ENCODE measurements at places on chromosomes 13 and 19.

GRCh38 chr13:93172109-93172508 lies 54.5 kb upstream of the GPC6 start:
- DNase-seq: no peak

GRCh38 chr13:95698047-95698749 lies 21.3 kb downstream of the DNAJC3 start:
- no peak for DNase-seq

GRCh38 chr13:35159041-35159440 lies 217.0 kb downstream of the NBEA start:
- DNase-seq: no peak

DNA sequence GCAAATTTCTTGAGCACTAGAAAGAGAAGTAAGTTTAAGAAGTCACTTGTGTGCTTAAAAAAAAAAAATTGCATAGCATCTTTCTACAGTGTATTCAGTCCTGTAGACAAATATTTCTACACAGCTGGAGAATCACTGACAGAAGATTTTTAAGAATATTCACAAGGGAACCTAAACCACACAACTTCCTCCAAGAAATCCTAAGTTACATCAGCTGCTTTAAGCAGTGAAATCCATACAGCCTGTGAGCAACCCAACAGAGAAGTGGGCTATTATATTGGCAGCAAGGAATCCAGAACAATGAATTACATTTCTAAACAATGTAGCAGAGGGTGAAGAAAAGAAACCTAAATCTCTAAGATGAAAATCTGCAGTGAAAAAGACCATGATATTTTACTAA lies 1.5 kb downstream of the DOCK9 start:
- no peak for DNase-seq

GRCh38 chr13:20544201-20544923 lies 18.7 kb upstream of the CRYL1 start:
- DNase-seq: no peak

GRCh38 chr13:45396533-45397095 lies 21.6 kb downstream of the SLC25A30 start:
- no peak for DNase-seq

GRCh38 chr13:50991579-50992521 lies 82.3 kb downstream of the RNASEH2B start:
- no peak for DNase-seq
